ENCODE measurements at places on chromosomes 1 and 21.

DNA sequence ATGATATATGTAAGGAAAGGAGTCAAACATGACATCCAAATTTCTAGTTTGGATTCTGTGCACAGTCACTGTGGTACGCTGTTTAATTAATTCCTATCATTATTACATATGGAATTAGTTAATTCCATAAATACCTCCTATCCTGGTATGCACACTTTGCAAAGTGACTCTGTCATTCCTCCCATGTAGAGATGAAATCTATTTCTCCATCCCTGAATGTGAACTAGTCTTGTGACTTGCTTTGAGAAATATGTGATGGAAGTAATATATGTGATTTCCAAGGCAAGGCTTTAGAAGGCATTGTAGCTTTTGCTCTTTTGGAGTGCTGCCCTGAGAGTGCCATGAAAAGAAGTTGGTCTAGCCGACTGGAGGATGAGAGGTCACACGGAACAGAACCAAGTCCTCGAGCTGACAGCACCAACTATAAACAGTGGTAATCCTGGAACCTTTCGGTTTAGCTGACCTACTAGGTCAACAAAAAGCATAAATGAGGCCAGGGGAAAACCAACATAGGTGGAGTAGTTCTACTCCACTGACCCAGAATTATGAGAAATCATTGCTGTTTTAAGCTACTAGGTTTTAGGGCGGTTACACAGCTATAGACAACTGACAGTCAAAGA is 1.5 kb downstream of the SELENOF start:
- peak; percentile 9 for DNase-seq

GRCh38 chr1:88768816-88769215 is 84.7 kb downstream of the PKN2 start:
- DNase-seq = peak; percentile 46

- no peak for DNase-seq
Measured at GRCh38 chr21:45026826-45027225, 47.6 kb upstream of the ADARB1 start.

- DNase-seq = no peak
Measured at GRCh38 chr1:237029850-237030535, 12.0 kb upstream of the RYR2 start.

DNA sequence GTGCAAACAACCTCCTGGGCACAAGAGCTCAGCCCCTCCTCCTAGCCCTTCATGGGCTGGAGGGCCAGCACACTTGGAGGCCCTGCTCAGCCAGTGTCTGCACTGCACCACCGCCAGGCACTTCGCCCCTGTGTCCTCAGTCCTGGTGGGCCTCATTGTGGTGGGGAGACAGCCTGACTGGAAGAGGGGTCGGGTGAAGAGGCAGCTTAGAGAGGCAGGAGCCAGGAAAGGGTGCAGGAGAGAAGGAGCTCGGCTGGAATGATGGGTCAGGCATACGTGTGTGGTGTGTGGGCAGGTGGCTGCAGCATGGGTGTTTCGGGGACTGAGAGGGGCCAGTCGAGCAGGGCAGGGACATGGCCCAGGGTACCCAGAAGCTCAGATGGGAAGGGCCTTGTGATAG is 4.1 kb downstream of the WNT3A start:
- DNase-seq = no peak

GRCh38 chr21:25371841-25372425 is 235.3 kb downstream of the MRPL39 start:
- DNase-seq = no peak

DNA sequence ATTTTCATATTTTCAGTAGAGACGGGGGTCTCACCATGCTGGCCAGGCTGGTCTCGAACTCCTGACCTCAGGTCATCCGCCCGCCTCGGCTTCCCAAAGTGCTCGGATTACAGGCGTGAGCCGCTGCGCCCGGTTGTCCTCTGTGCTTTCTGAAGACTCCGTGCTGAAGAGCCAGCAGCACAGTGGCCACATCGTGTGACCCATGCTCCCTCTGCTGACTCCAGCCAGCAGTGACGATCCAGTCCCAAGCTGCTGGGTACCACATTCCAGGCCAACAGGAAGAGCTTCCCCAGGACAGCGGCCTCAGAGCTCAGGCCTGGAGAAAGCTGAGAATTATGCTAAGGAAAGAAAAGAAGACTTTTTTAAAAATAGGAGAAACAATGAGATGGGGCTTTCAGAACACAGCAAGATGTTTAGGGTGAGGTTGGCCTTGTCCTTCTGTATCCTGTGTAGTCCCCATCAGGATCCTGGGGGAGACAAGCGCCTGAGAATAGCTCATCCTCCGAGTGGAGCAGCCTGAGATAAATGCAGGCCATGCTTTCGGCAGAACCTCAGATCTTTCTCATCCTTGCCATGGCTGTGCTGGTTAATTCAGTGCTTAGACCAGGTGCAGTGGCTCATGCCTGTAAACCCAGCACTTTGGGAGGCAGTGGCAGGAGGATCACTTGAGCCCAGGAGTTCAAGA is 207.1 kb downstream of the SLC35F3 start:
- DNase-seq = peak; percentile 10
